Heart left ventricle (tissue), 16 donors: ENCODE measurements at places on chromosomes 3 and 15. TPM values are rescaled to one million over a fixed set of nuclear protein-coding genes. Genes with fewer than 3 reads are reported as not detected.

GRCh38 chr3:107945417-107946094, 145.3 kb downstream of the CD47 start:
- no peak for DNase-seq

DNA sequence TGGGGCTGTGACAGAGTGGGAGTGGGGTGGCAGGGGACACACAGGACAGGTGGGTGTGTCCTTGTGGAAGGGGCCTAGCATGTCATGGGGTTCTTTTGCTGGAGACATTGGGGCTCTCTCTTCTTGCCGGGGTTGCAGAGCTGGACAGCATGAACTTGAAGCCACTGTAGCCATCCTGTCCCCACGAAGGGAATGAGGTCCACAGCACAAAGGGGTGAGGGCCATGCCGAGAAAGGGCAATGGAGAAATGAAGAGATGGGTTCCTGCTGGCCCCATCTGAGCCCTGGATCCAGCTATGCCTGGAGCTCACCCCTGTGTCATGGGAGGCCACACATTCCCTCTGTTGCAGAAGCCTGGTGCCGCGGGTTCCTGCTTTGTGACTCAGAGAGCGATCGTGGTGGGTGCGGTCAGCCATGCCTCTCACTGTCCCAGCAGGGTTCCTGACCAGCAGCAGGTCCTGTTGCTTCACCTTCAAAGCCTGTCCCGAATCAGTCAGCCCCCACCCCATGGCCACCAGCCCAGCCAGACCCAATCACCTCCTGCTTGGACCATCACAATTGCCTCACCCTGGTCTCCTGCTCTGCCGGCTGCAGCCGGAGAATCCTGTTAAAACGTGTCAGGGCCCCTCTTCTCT, 50.0 kb downstream of the DNAJB8 start:
- no peak for DNase-seq

DNA sequence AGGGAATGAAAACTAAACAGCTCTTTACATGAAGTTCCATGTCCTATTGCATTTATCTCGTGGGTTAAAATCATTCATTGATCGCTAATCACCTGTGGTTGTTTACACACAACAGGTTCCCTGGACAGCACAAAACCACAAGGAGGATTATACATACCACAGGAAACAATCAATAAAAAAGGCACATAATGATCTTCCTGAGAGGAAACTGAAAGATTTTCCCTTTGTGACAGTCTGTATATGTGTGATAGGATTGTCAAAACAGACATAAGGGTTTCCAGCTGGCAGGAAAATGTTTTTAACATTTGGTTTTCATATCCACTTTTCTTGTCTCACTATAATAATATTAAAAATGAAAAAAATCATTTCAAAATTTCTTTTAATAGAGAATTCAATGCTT, 541.8 kb downstream of the NLGN1 start:
- DNase-seq, result no peak

SEMA3G gene
- total RNA-seq, result 14.4 TPM

DNA sequence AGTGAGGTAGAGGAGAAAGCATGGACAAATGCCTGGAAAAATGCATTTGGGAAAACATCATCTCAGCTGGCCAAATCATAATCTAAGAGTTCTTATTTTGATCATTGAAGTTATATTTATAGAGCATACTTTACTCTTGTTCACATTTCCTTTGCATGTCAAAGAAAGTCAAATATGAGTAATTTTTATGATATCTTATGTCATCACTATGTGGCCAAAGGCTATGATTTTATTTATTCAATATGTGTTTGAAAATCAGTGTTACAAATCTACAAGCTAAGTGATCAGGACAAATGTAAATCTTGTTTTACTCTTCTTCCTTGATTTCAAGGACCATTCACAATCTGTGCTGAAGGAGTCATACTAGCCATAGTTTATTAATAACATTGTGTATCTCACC, 237.2 kb upstream of the DPH6 start:
- DNase-seq, result no peak

GNAT1 gene
- total RNA-seq, result not detected

GRCh38 chr3:194184801-194185200, 48.9 kb downstream of the HES1 start:
- no peak for DNase-seq
